ENCODE measurements at places on chromosomes 2 and 18.

DNA sequence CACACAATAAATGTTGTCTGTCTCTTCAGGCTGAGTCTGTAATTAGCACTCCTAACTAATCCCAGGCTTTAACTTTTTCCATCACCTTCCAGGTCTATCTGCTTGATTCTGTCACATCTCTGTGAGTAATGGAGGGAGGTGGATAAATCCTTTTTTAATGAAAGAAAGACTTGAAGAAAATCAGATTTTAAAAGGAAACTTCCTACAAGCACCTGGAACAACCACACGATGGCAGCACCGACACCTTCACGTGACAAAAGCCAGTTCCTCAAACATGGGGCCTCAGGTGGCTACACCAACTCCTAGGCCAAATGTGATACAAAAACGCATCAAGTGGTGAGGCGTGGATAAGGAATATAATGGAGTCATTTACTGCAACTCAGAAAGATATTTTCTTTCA lies 41.8 kb downstream of the TGFBRAP1 start:
- DNase-seq, result no peak

GRCh38 chr2:240791221-240791800 lies 28.7 kb downstream of the KIF1A start:
- DNase-seq, result no peak

GRCh38 chr2:113225263-113226259 lies 51.8 kb downstream of the PSD4 start:
- DNase-seq, result no peak

DNA sequence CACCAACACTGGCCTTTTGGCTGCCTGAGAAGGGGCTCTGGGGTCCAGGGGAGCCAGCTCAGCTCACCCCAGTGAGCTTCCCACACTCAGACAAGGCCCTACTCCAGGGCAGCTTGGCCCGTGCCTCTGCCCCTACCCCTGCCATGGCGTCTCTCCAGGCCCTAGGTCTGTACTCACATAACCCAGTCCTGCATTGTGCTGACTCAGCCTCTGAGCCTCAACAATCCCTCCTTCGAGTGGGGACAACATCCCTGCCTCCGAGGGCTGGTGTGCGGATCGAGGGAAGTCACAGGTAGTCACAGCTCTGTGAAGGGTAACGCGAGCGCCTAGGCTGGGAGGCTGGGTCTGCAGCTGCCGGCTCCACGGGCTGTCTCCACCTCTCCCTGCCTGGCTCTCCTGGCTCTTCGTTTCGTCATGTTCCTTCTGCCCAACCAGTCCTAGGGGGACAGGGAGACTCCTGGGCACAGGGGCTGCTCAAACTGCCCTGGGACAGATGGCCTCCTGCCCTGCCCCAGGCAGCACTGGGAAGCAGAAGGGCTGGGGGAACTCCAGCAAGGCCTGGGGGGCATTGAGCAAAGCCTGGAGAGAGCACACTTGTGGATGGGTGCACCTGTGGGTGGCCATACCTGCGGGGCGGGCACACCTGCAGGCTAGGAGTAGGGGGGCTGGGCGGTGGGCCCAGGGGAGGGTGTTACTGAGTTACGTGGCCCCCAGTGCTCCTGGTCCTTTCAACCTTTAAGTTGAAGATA lies 74.6 kb downstream of the RRM2 start:
- no peak for DNase-seq

GRCh38 chr2:202278944-202279343 lies 13.4 kb downstream of the NOP58 start:
- no peak for DNase-seq

DNA sequence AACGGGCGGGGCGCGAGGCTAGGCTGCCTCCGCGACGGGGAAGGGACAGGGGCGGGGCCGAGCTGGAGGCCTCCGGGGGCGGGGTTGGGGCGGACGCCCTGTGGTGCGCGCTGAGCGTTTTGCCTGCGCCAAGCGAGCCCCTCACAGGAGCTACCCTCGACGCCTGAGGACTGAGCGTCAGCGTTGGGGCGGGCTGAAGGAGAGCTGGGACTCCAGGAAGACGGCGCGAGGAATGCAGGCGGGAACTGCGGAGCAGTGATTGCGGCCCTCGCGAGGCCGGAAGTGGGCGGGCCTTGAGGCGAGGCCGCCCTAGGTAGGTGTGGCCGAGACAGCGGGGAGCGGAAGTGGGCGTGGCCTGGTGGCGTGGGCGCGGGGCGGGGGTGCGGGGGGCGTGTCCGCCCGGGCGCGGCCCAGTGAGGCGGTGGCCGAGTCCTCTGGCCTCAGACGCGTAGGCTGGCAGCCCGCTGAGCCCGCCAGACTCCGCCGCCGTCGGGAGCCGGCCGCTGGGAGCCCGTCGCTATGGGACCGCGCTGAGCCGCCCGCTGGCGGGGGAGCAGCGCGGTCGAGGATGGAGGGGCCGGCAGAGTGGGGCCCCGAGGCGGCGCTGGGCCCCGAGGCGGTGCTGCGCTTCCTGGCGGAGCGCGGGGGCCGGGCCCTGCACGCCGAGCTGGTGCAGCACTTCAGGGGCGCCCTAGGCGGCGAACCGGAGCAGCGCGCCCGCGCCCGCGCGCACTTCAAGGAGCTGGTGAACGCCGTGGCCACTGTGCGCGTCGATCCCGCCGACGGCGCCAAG lies at the start of the genes SEPTIN10 and SOWAHC:
TSS of gene SEPTIN10 (minus strand) at position 45 of the 793 bp plus-strand sequence. CDS start 139 bp downstream, outside the sequence.
TSS of gene SOWAHC (plus strand) at position 443 of the 793 bp plus-strand sequence. CDS start at position 569, 126 bp downstream.
- DNase-seq, result peak; percentile 43

DNA sequence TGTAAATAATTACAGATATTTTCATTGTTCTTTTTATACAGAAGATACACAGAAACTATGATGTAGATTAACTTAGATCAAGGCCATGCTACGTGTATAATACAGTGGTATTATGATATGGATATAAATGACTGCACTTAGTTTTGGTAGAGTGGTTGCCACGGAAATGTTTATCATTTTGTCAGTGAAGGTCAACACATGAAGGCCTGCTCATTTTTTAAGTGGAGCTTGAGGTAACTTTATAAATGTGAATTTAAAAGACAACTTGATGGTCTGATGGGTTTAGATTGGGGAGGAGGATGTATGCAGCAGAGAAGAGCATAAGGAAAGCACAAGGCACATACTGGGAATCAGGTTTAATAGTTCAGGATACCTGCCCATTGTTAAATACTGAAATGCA lies 14.4 kb upstream of the BBS5 start:
- DNase-seq, result no peak

- peak; percentile 4 for DNase-seq
Measured at GRCh38 chr2:26298638-26299393, 47.1 kb upstream of the SELENOI start.

DNA sequence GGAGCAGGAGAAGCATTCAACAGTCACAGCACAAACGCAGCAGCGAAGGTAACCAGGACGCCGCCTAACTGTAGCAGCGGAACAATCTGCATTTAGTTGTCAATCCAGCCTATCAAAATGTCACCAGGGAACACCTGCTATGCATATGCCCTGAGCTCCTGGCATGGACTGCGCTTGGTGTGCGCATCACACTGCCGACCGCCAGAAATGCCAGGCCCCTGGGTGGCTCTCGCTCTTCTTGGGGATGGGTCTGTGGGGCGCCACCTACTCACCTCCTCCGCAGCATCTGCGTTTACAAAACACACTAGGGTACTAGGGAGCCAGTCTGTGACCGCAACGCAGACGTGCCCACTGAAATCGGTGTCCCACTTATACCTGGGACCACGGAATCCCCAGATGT lies 31.7 kb downstream of the ZNF516 start:
- no peak for DNase-seq

DNA sequence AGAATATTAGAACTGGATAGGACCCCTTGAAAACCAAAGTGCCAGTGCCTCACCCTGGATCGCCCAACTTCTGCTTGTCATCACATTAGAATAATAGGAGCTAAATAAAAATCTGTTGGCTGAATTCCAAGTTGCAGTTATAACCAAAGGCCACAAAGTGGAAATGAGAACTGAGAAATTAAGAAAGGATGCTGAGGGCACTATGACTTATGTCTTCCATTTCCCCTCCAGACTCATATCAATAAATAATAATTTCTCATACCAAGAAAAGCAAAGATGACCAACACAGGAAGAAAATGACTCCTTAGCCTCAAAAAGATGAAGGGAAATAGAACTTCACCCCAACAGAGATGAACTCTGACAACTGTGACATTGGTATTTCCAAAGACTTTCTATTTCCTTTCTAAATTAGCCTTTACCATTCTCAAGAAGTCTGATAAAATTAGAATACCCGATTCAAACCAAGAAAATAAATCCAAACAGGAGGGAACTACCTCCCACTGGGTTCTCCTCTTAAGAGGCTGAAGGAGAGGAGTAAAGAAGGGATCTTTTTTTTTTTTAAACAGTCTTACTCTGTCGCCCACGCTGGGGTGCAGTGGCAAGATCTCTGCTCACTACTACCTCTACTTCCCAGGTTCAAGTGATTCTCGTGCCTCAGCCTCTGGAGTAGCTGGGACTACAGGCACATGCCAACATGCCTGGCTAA lies 46.5 kb upstream of the EPG5 start:
- DNase-seq, result no peak

GRCh38 chr2:204647626-204648025 lies 102.4 kb downstream of the PARD3B start:
- DNase-seq, result no peak

DNA sequence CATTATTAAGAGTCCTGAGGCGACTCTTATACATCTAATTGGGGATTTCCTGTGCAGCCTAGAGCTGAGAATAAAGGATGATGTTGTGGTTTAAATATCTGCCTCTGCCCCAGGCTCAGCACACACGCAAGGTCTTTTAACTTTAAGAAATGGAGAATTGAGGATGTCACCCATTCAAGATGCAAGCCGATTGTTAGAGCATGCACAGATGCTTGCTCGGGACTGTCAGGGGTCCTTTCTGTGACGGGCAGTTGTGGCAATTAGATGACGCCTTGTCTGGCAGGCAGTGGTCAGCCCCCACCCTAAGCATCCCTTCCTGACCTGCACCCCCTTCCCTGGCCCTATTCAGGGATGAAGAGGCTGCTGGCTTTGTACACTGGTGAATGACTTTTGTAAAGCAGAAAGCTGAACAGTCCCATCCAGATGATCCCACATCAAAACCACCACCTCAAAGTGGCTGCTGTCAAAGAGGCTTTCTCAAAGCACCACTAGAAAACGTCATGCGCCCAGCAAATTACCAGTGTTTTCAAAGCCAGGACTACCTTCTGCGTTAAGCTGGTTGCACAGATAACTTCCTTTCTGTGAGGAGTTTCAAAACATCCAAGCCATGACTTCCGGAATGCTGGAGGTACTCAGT lies 23.7 kb downstream of the FAM178B start:
- DNase-seq, result peak; percentile 36

- DNase-seq, result no peak
Measured at GRCh38 chr2:229463841-229464346, 192.8 kb upstream of the PID1 start.

DNA sequence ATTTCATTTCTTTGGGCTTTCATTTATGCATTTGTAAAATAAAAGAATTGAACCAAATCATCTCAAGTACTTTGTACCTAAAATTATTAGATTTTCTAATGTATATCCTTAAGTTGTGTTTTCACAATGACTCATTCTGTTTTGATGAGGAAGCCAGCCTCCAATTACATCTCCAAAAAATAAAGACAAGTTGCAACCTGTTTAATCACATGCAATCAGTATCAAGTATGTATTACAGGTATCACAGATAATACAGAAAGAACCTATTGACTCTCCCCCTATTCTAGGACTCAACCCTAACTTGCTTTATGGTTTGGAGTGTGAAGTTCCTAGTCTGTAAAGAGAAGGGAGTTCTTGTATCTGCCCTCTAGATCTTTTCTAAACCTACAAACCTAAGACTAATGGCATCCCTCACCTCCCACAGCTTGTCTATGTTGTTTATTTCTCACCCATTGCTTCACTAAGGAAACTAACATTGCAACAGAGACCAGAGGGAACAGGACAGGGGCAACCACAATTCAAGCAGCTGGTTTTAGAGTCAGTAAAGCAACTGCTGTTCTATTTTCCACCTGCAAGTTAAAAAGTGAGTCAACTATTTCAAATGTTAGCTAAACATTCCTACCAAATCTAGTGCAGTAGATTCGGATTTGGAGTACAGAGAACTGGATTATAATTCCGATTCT lies 141.1 kb upstream of the ETAA1 start:
- no peak for DNase-seq

DNA sequence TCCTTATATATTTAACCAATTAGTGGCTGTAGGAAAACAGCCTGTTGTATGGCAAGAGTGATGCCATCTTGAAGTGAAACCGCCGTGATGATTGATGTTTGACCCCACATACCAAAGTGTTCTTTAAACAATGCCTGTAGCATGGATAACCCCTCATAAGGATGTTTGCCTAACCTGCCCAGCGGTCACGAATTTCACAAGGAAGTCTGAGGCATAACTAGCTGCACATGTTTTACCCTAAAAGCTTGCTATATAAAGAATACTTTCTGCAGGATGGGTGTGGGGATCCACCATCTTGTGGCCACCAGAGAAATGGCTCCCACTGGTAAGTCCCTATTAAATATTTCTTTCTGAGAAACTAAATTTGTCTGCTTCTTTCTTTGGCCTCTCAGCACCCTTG lies 68.7 kb downstream of the ZDBF2 start:
- DNase-seq, result no peak

DNA sequence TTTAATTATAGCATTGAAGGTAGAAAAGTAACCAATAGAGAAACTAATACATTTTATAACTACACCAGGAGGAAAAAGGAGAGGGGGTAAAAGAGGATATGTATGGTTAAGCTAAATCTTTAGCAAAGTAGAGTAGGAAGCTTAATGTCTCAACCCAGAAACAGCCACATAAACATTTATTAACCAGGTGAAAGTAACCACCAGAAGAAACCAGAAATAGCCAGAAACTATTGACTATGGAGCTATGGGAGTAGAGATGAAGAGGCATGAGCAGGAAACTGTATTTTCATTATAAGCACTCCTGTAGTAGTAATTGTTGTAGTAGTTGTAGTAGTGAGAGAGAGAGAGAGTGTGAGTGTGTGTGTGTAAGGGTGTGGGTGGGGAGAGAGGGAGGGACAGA lies 617.5 kb upstream of the CHAC2 start:
- DNase-seq, result no peak

DNA sequence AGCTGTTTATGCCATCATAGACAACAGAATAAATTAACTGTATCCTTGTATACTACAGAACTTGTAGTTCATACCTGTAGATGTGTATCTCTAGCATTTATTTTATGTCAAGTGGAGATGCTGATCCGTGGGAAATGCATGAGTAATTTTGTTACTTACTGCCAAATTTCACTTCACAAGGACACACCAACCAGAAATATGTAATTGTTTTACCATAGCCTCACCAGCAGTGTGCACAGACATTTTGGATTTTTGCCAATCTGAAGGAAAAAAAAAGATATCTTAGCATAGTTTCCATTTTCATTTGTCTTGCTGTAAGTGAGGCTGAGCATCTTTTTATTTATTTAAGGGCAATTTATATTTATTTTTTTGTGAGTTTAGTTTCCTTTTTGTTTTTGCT lies 265.1 kb upstream of the OSR1 start:
- no peak for DNase-seq

GRCh38 chr2:119253114-119253702 lies 29.6 kb downstream of the STEAP3 start:
- no peak for DNase-seq
